ENCODE measurements at places on chromosomes 13 and 19.

DNA sequence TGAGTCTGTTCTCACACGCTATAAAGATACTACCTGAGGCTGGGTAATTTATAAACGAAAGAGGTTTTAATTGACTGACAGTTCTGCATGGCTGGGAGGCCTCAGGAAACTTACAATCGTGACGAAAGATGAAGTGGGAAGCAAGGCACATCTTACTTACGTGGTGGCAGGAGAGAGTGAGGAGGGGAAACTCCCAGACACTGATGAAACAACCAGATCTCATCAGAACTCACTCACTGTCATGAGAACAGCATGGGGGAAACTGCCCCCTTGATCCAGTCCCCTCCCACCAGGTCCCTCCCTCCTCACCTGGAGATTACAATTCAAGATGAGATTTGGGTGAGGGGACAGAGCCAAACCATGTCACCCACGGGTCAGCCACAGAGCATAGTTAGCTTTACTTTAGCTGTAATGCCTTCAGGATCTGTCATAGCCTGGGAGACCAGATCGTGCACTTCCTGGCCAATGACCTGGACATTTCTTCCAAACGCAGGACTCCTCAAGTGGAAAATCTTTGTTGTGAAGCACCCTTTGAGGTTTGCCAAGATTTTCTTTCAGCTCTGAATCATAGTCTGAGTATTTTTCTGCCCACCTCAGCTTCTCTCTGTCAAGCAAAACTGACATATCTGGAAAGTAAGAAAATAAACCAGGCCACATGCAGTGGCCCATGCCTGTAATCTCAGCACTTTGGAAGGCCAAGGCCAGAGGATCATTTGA is 25.2 kb upstream of the HIF3A start:
- no peak for DNase-seq

GRCh38 chr13:106568299-106569003 is 514 bp upstream of the ARGLU1 start:
- DNase-seq: no peak

GRCh38 chr13:29977476-29978120 is 127.2 kb upstream of the UBL3 start:
- no peak for DNase-seq

DNA sequence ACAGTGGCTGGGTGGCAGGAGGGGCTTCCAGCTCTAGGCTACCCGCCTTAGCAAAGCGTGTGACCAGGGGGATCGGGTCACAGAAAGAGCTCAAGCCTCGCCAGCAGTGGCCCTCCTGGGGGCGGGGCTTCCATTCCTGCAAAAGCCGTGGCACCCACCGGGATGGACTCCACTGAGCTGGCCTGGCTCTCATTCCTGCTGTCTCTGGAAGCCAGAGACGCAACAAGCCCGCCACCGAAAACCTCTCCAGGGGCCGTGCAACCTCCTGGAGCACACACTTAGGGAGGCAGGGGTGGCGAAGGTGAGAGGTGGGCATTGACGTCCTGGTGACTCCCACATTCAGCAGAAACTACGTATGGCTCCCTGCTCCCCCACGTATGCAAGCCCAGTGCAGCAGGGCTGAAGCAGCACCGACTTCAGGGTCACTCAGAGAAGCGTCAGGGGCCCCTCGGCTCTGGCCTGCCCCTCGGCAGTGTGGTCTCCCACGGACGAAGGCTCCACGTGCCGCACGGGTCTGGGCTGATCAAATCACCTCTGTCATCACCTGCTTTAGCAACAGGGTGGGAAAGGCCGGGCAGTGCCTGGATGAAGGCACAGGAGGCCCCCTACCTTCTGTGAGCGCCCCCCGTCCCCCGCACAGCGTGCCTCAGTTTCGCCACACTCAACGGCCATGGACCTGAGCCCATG is 3.1 kb downstream of the C19orf25 start:
- no peak for DNase-seq

DNA sequence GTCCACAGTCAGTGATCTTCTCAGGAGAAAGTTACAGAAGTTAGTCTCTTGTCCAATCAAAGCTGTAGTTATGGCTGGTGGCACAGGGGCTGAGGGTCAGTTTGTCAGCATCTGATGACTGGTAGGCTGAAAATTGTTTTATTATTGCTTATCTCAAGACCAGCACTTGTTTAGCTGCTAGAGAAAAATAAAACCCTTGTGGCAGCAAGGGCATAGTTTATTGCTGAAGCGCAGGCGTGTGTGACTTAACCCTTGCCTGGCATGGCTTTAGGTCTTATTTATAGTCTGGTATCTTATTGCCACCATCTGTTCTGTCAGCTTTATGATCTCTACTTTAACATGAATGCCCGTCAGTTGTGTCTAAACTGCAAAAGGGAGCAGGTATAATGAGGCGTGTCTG is 154.7 kb downstream of the USP12 start:
- DNase-seq: no peak

GRCh38 chr13:103188713-103189326 is 122.6 kb upstream of the SLC10A2 start:
- DNase-seq: no peak

- DNase-seq: no peak
Measured at GRCh38 chr19:43311256-43311655, 41.9 kb upstream of the PSG9 start.

GRCh38 chr19:54390942-54391577 is 24.2 kb upstream of the TTYH1 start:
- peak; percentile 66 for DNase-seq

DNA sequence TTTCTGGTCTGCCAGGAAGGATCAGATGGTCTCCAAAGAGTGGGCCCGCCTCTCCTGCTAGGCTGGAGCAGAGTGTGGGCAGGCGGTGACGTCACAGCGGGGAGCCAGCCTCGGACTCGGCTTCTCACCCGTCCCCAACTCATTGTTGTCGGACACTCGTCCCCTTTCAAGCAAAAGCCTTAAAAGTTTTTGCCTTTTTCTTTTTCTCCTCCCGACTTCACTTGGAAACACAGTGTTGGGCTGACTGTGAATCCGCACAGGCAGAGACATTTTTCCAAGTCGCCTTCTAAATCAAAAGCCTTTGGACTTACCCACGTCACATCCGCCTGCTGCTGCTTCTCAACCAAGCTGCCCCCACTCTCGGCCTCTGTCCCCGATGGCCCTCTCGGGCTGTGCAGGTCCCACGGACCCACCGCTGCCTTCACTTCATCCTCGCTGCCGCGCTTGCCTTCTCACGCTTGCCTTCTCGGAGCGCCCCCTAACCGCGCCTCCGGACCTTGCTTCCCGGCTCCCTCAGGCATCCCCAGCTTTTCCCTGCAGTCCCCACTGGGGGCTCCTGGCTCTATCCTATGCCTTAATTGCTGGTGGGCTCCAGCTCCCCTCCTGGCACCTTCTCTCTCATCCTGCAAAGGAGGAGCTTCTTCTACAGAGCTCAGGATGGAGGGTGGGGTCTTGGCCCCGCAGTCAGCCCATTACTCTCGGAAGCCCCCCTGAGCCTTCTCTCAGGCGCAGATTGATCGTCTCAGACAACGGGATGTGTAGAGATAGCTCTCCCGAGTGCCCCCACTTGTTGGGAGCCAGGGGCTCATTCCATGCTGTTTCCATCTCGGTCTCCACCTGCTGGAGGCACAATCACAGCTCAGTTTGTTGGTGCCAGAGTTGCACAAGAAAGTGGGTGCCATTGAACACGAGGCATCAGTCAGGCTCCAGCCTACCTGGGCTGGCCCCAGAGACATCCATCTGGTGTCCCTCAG is 3.9 kb upstream of the ZNF135 start:
- no peak for DNase-seq

- no peak for DNase-seq
Measured at GRCh38 chr19:30360376-30361106, 11.6 kb upstream of the ZNF536 start.

- DNase-seq: no peak
Measured at GRCh38 chr13:109789262-109789661, 2.9 kb upstream of the IRS2 start.

Measured in effector memory CD8-positive, alpha-beta T cell (primary cell).